T-cell (primary cell): ENCODE measurements at places on chromosomes 13 and 19. TPM values are rescaled to one million over a fixed set of nuclear protein-coding genes. Genes with fewer than 3 reads are reported as not detected.

GRCh38 chr13:27446986-27447583 lies 3.3 kb downstream of the MTIF3 start:
- DNase-seq, result peak; percentile 33

The CEACAM3 gene
- not detected for total RNA-seq

The DMKN gene
- total RNA-seq, result not detected

DNA sequence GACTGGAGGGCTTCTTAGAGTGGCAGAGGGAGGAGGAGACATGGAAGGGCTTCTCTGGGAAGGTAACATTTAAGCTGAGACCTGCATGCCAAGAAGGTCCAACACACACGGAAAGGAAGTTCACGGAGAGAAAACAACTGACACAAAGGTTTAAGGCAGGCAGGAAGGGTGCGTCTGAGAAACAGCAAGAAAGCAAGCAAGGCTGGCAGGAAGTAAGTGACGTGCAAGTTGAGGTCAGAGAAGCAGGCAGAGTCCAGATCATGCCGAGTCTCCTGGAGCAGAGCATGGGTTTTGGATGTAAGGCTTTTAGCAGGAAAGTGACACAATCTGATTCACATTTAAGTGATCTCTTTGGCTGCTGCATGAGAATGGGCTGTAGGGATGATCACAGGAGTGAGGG lies 60.5 kb downstream of the ATP7B start:
- DNase-seq, result peak; percentile 18

DNA sequence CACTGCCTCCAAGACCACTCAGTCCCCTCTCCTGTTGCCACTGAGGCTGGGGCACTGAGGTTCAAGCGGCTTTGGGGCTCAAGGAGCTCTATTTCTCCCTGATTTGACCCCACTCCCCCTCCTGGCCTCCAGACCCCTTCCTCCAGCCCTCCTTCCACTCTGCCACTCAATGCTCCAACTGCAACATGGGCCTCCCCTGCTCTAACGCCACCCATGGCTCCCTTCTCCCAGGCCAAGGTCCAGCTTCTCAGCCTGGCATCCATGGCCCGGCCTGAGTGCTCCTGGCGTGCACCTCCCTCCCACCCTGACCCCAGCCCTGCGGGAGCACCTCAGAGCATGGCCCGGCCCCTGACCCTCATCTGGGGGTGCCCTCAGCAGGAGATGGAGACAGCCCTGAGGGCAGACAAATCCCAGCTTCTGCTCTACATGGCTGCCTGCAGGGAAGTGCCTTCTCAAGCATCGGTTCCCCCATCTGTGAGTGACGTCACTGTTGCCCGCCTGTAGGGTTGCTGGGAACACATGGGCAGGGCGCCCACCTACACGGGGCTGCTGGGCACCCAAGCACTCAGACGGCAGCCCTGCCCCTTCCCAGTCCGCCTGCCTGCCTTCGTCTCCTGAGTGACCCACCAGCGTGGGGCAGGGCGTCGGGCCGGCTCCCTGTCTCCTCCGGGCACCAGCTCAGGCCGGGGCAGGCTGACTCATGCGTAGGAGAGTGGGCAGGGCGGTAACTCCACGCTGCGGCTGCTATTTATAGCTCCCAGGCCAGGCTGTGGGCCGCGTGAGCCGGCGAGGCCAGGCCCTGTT lies 1.6 kb upstream of the DIRAS1 start:
- DNase-seq, result no peak
